BJ (cell line): ENCODE measurements at places on chromosomes 1 and 21.

DNA sequence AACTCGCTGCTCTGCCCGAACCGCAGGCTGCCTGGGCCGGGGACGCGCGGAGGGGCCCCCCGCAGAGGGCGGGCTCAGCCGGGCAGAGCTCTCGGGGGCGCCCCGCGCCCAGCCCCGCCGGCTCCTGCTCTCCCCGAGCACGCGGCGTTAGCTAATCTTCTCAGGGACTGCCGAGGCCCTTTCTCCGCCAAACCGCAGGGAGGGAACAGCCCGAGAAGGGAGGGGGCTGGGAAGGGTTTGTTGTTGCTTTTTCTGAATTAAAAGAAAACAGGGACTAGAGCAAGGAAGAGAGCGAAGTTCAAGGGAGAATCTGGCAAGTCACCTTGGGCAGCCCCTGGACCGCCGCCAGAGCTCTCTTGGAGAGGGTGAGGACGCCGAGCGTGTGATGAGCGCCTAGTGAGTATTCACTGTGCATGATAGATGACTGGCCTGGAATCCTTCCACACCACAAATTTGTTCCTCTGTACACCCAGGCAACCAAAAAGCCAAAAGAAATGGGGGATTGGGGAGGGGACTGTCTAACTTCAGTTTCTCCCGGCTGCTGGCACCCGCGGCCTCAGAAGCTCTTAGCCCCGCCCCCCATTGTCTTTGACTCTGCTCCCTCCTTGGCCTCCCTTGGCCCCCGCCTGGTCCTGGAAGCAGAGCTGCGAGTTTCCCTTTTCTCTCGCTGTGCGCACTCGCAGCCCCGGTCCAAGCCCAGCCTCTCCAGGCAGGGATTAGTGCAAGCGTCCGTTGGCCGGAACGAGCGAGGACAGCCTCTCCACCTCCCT lies 19.7 kb upstream of the LMX1A start:
- DNase-seq = peak; percentile 35

DNA sequence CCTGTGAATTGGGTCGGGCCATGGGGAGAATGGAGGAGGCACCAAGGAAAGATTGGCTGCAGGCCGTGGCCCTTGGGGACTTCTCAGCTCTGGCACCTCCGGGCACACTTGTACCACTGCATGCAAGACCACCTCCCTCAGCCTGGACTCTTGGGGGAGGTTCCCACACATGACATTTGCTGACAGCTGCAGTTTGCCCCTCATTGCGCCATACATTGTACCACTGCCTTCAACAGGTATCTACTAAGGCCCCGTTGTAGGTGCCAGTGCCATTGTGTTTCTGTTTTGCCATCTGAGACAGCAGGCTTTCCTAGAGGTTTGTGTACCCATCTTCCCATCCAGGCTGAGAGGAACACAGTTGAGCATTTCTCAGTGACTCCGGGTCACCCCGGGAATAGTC lies 159.4 kb upstream of the TMEM51 start:
- no peak for DNase-seq

DNA sequence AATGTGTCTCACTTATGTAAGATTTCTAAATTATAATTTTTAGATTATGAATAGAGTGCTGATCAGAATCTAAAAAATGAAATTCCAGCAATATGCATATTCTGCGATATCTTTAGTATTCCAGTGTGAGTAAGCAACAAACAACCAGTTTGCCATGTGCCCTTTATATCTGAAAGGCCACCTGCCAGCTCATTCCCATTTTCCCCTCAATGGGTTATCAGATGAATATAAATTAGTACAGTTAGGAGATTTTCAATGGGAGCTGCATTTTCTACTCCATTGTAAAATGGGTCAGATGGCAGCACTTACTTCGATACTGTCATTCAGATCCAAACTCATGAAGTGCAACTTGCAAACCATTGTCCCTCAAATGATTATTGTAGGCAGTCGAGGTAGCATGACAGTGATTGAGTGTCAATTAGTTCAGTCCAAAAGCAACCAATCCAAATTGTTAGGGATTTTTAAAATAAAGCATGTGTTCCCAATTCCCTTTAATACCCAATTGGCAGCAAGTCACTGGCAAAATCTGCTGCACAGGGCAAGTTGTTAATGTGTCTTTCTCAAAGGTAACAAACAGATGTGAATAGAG lies 680.3 kb downstream of the LRRIQ3 start:
- no peak for DNase-seq

DNA sequence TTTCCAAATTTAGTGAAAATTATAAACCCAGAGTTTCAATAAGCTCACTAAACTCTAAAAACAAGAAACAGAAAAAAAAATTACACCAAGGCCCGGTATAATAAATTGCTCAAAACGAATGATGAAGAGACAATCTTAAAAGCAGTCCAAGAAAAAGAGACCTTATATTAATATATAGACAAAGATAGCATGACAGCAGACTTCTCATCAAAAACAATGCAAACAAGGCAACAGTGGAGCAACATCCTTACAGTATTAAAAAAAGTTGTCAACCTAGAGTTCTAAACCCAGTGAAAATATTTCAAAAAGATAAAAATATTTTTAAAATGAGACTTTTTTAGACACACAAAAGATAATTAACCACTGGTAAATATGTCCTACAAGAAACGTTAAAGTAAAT lies 46.7 kb downstream of the KIFAP3 start:
- DNase-seq = no peak

GRCh38 chr1:95230768-95231191 lies 3.2 kb upstream of the RWDD3 start:
- no peak for DNase-seq

GRCh38 chr1:42990757-42991346 lies 32.2 kb upstream of the SLC2A1 start:
- DNase-seq = no peak

- no peak for DNase-seq
Measured at GRCh38 chr1:246794828-246795671, 70.8 kb downstream of the SCCPDH start.

- no peak for DNase-seq
Measured at GRCh38 chr1:111602974-111603373, 16.6 kb upstream of the RAP1A start.

DNA sequence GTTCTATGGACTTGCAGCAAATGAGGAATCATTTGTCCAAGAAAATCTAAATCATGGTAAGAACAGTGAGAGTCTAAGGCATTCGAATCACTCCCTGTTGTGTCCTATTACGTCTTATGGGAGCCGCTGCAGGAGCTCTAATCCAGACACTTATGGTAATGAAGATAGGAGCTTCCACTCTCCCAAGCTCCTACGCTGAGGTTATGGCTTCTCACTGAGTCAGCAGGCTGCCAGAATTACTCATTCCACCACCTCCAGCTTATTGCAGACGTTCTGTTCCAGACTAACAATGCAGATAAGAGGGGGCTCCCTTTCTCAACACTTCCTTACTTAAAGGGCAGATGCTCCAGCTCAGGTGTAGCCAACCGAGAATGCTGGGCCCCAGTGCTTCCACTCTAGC lies 212.6 kb downstream of the GREM2 start:
- no peak for DNase-seq

GRCh38 chr1:24486331-24487065 lies 16.1 kb upstream of the RCAN3 start:
- DNase-seq = no peak

GRCh38 chr1:183470961-183471742 lies 1.1 kb upstream of the SMG7 start:
- DNase-seq = peak; percentile 26

DNA sequence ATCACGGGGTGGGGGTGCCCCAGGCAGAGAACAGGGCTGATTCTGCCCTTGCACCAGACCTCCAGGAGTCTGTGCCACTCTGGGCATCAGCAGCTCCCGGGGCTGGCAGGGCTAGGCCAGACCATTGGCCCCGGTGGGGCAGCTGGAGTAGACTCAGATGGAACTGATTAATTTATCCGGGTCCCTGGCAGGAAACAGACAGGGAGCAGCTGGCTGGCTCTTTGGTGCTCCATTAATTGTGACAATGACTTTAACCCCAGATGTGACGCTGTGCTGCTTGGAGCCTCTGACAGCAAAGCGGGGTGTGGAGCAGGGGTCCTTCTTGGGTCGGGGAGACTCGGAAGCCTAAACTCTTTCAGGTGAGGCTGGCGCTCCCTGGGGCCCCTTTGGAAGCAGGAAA lies 9.5 kb downstream of the EPHA8 start:
- DNase-seq = no peak

DNA sequence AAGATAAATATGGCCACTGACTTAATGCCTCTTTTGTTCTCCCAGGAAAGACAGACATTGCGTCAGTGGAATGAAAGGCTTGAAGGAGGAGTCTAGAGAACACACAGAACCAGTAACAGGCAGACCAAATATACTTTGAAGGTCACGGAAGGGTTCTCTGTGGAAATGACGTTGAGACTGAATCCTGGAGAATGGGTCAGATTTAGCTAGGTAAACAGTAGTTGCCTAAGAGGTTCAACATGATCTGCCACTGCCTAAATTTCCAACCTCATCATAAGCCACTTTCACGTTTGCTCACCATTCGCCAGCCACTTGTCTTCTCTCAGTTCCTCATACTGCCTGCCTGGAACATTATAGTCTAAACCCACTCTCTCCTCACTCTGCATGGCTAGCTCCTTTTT lies 20.5 kb downstream of the PLA2G4A start:
- DNase-seq = no peak

DNA sequence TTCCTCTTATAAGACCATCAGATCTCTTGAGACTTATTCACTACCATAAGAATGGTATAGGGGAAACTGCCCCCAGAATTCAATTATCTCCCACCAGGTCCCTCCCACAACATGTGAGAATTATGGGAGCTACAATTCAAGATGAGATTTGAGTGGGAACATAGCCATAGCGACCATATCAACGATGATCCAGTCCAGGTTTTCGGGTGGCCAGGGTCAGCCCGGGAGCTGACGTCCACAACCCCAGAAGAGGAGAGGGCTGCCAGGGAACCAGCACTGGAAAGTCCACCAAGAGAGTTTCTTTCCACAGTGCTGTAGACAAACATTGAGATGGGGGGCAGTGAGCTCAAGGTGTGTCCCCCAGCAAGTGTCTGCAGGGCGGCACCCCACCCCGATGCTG lies 88.4 kb downstream of the VWA5B1 start:
- no peak for DNase-seq

DNA sequence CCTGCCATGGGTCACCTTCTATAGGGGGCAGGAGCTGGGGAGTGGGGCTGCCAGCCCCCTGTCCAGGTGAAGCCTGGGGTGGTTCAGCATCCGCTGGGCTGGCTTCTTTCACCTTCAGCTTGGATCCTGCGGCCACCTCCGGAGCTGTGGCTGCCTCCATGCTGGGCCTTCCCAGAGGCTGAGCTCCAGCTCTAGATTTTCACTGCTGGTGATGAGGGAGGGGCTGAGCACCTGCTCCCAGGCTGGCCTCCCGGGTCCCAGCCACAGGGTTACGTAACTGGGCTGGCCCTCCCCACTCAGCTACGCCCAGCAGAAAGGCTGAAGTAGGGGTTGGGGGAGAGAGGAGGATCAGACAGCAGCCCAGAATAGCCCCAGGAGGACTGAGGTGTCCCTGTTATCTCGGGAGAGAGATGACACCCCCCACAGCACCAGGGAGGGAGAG lies at the start of gene MYBPHL:
TSS of gene MYBPHL (minus strand) at position 180 of the 442 bp plus-strand sequence. CDS start at position 160, 20 bp downstream.
- no peak for DNase-seq

DNA sequence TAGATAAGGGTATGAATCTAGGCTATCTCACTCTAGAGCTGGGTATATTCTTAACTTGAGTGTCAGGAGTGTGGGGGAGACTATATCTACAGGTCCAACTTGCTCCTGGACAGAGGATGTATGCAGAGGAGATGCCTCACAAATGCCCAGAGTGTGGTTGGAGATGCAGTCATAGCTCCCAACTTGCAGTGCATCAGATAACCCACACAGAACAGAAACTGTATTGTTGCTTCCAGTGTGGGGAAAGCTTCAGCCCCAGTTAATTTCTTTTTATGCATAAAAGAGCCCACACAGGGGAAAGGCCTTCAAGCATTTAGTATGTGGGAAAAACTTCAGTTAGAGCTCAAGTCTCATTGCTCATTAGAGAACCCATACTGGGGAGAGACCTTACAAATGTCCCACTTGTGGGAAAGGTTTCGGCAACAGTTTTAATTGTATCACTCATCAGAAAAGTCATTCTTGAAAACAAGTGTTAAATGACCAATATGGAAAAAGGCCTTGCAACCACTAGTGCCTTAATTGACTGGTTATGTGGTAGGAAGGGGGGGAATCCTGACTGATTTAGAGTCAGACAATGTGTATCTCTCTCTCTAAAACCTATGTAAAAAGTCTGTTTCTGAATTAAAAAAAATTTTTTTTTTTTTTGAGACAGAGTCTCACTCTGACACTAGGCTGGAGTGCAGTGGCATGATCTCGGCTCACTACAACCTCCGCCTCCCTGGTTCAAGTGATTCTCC lies 67.9 kb downstream of the EBNA1BP2 start:
- DNase-seq = no peak

DNA sequence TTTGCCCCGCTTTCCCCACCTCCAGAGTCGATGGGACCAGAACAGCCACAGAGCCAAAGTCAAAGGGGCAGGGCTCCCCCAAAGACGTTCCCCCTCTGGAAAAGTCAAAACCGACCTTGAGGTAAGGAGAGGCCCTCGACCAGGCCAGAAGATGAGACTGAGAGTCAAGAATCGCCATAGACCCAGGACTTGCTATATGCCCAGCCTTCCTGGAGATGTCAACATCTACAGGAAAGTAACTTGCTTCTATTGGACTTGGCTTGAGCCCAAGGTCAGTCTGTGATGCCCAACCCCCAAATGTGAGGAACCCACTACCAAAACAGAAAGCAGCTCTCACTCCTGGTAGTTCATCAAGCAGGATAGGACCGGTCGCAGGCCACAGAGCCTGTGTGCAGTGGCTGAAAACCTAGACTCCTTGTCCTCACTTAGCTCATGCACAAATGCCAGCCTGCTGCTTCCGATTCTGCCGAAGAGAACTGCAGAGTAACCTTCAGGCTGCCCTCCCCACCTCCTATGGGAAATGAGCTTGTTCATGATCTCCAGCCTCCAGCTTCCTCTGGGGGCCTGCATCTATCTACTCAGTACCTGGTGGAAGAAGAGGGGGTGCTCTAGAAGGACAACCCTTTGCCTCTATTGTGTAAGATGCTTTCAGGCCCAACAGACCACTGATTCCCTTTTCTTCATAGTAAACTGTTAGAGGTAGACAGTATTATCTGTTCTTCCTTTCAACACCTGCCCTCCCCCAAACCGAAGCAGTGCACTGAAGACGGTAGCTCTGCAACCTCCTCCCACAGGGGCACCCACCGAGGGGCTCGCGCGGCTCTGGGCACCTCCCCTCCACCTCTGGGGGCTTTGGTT lies 1.4 kb downstream of the ACOT7 start:
- no peak for DNase-seq

GRCh38 chr1:39711104-39711965 lies 20.1 kb upstream of the HPCAL4 start:
- DNase-seq = no peak

- DNase-seq = no peak
Measured at GRCh38 chr1:94202241-94202640, 35.1 kb downstream of the ARHGAP29 start.
